ENCODE measurements at places on chromosomes 4 and X.
A peak's percentile ranks its signal among the peaks of the same experiment; 100 is the strongest.

GRCh38 chr4:153255233-153255632 lies 51.0 kb downstream of the TRIM2 start:
- no peak for DNase-seq

- DNase-seq = peak; percentile 17
Measured at GRCh38 chr4:101604976-101605375, 185.6 kb upstream of the BANK1 start.

- peak; percentile 55 for DNase-seq
Measured at GRCh38 chr4:54224996-54225597, 4.0 kb upstream of the PDGFRA start.

- DNase-seq = no peak
Measured at GRCh38 chrX:18619288-18619687, 52.6 kb downstream of the RS1 start.

- DNase-seq = no peak
Measured at GRCh38 chr4:30460818-30461217, 259.4 kb upstream of the PCDH7 start.

DNA sequence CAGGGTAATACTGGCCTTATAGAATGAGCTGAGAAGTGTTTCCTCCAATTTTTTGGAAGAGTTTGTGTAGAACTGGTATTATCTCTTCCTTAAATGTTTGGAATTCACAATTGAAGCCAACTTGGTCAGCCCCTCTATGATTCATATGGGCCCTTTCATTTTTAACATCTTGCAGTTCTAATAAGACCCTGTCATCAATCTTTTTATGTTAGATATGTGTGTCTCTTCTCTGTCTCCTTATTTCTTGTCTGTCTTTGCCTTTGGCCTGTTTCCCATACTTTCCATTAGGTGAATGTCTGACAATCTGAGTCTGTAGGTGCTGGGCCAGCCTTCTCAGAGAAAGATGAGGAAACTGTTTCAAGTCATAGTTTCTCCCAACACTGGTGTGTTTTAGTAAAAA lies 88.7 kb downstream of the SLC16A2 start:
- DNase-seq = no peak

DNA sequence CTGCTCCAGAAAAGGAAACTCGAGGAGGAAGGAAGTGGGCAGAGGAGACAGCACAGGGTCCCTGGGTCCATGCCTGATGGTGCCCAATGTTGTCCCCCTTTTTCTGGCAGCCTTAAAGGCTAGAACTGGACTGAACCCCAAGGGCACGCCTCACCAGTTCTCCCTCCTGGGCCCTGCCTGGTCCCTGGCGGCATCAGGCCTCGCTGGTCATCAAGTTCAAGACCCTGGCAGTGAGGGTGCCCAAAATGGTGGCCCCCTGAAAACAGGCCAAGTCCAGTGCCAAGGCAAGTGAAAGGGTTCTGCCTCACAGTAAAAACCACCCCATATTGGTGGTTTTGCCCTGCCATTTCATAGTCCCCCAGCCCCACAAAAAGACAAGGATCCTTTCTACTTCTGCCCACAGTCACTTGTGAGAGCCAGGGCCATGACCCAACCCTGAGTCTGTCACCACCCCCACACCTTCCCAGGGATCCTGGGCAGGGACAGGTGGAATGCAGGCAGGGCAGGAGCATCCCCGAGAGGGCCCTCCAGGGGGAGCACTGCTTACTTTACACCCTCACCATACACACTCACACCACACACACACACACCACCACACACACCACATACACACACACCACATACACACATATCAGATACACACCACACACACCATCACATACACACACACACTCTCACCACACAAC lies 107.6 kb downstream of the DCTD start:
- DNase-seq = no peak

GRCh38 chr4:72418458-72418857 lies 150.6 kb downstream of the ADAMTS3 start:
- peak; percentile 27 for DNase-seq

DNA sequence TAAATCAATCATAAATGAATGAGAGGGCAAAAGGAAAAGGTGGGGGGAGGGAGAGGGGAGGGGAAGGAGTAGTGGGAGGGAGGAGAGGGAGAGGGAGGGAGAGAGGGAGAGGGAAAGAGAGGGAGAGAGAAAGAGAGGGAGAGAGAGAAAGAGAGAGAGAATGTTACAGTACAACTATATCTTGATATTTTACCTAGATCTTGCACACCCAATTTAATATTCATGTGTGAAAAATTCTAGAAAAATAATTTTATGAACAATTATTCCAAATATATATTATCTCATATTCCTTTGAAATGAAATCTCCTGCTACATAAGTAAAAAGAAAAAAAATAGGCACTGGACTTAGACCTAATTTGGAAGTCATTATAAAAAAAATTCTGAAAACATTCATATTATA lies 120.0 kb downstream of the SCLT1 start:
- no peak for DNase-seq

GRCh38 chr4:38523524-38524448 lies 140.2 kb upstream of the KLF3 start:
- DNase-seq = no peak

DNA sequence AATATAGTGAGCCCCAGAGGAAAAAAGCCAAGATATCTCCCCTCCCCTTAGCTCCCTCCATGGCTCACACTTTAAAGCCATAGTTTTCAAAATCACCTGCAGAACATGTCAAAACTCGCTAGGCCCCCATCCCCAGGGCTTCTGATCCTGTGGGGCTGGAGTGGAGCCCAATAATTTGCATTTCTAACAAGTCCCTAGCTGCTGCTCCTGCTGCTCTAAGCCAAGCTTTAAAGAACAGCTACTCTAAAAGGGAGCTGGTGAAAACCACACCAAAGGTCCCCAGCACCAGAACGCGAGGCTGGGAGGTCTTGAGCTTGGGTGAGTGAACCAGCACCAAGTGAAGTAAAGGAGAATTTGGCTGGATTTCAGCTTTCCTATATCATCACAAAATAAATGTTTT lies 237.1 kb downstream of the ZNF674 start:
- DNase-seq = no peak

GRCh38 chr4:174089711-174090110 lies 193.8 kb downstream of the FBXO8 start:
- DNase-seq = no peak

GRCh38 chrX:37817579-37817978 lies 29.8 kb downstream of the DYNLT3 start:
- DNase-seq = no peak

- no peak for DNase-seq
Measured at GRCh38 chrX:134803551-134804183, 145.4 kb upstream of the PLAC1 start.

DNA sequence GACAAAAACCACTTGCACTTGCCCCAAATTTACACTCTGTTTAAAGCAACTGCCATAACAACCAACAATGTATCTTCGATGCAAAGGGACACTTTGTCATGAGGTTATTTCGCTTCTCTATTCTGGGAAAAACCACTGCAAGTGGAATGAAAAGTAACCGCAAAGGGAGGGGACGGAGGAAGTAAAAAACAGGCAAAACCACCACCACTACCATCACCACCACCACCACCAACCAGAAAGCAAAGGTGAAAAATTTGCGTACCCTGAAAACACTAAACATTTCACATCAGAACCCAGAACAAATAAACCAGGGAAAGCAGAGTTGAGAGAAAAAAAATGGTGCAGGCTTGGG lies 1.2 kb upstream of the N4BP2 start:
- DNase-seq = no peak

DNA sequence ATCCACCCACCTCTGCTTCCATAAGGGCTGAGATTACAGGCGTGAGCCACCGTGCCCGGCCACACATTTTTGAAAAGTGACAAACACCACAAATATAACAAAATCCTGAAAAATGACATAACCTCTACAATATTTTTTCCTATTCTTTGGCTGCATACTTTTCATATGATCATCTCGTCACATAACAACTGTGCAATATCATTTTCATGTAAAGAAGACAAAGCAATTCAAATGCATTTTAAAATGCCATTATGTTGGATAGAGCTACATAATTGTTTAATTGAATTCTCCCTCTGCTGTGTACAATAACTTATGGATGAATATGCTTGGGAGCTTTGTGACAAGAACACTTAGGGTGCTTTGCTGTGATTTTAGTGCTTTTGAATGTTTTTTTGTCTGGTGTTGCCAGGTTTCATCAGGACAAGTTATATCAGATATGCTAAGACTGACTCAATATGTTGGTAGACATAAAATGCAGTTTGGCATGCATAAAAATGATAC lies 132.9 kb downstream of the CHIC2 start:
- no peak for DNase-seq

DNA sequence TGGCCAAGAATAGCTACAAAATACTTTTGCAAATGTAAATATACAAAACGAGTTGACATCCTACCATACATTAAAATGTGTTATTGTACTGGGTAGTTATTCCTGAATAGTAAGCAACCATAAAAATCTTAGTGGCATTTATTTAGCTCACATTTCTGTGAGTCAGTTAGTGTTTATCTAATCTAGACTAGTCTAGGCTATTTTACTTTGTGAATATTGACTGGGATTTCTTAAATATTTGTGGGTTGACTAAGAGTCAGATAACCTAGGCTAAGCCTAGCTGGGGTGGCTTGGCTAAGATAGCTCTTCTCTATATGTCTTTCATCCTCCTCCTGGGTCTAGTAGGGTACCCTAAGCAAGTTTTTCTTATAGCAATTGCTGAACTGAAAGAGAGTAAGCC lies 543.8 kb upstream of the DIAPH2 start:
- no peak for DNase-seq

DNA sequence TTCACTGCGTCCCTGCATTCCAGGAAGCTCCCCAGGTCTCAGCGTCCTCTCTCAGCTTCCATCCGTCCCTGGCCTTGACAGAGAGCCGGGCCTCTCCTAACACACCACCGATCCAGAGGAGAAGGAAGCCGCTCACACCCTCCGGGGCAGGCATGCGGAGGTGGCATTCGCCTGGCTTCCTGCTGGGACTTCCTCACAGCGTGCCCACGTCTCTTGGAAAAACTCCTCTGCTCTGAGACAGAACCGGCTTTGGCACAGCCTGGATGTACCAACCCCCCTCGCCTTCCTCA lies 3.2 kb downstream of the CTAG2 start:
- no peak for DNase-seq

DNA sequence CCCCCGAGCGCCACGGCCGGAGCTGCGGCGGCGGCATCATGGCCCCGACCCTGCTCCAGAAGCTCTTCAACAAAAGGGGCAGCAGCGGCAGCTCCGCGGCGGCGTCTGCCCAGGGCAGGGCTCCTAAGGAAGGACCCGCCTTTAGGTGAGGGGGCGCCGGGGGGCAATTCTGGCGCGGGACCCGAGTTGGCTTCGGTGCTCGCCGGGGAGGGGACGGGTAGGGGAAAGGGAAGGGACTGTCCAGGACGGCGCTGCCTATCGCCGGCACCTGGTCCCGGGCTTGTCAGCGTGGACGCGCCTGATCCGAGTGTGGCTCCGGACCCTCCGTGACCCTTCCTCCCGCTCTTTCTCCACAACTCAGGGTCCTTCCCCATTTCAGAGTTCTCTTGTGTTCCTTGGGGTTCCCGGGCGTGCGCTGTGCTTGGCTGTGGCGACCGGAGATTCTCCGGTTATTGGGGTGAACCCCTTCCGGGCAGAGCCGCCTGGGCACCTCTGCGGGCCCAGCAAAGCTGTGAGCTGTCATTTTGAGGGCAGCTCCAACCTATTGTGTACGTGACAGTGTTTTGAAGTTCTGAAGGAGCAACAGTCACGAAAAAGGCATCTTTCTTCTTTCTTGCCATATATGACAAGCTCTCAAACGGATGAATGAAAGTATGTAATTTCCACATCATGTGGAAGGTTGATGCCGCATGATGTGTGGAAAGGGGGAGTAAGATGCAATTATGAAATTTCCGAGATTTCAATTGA lies 522 bp downstream of the FNIP2 start:
- DNase-seq = peak; percentile 77

DNA sequence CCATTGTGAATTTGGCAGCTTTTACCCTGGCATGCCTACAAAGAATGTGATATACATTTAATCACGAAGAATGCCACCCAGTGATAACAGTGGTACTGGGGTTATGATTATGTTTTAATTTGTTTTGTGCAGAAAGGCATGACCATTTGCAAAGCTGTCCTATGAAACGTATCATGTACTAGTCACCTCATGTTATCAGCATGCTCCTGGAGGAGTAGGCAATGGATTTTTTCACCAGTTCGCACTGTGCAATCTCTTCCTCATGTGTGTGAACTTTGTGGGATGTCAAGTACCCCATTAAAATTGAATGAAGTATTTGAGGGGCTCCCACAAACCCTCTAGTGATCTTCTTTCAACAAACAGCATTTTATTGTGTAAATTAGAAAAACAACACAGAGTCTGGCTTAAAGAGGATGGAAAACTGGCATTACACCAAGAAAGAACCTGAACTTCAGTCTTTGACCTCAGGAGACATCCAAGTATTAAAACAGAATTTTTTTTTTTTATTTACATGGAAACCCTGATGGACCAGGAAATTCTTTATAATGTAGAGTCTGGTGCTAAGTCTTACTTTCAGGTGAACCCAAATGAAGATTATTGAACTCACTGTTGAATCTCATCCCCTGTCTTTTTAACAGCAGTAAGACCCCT lies 200.6 kb upstream of the PGRMC2 start:
- DNase-seq = no peak

DNA sequence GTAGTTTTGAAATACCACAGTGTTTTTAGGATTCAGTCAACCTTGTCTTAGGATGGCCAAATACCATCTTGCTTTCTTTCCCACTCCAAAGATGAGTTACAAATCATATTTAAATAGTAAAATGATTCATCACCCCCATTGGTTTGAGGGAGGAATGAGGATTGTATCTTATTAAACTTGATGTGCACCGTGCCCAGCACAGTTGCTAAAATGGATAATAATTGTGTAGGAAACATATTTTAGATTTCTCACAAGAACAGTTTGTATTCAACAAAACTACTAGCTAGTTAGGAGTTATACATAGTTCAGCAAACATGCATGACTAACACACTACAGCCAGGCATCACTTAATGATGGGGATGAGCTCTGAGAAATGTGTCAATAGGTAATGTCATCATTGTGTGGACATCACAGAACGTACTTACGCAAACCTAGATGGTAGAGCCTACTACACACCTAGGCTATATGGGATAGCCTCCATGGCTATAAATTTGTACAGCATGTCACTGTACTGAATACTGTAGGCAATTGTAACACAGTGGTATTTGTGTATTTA lies 245.4 kb downstream of the FBXW7 start:
- no peak for DNase-seq

GRCh38 chrX:103817502-103817901 lies 14.6 kb downstream of the RAB9B start:
- peak; percentile 87 for DNase-seq

GRCh38 chr4:91127831-91128230 lies 1000.6 kb downstream of the CCSER1 start:
- peak; percentile 5 for DNase-seq

DNA sequence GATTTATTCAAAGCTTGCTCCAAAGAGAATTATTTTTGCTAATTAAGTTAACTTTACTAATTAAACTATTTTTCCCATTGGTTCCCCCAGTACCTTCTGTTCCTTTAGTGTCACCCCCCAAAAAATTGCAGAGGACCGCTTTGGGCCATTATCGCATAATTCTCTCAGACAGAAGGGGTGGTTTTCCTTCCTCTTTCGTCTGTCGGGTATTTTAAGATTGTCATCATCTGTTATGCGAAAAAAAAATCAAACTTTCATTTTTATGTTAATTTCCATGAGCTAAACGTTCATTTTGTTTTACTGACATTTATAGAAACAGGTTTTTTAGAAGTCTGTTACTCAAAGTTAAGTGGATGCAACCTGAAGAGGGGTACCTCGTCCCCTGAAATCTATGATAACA lies 76.2 kb upstream of the DDX3X start:
- no peak for DNase-seq
